ENCODE measurements at places on chromosomes 5 and 9.

- DNase-seq, result no peak
Observed at GRCh38 chr5:145157841-145158240, 677.3 kb downstream of the PRELID2 start.

DNA sequence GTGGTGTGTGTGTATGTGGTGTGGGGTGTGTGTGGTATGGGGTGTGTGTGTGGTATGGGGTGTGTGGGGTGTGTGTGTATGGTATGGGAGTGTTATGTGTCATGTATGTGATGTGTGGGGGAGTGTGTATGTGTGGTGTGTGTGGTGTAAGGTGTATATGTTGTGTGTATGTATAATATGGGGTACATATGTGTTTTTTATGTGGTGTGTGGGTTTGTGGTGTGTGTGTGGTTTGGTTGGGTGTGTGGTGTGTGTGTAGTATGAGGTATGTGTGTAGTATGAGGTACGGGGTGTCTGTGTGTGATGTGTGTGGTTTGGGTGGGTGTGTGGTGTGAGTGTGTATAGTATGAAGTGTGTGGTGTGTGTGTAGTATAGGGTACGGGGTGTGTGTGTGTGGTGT lies 11.4 kb downstream of the ECSCR start:
- DNase-seq, result no peak

DNA sequence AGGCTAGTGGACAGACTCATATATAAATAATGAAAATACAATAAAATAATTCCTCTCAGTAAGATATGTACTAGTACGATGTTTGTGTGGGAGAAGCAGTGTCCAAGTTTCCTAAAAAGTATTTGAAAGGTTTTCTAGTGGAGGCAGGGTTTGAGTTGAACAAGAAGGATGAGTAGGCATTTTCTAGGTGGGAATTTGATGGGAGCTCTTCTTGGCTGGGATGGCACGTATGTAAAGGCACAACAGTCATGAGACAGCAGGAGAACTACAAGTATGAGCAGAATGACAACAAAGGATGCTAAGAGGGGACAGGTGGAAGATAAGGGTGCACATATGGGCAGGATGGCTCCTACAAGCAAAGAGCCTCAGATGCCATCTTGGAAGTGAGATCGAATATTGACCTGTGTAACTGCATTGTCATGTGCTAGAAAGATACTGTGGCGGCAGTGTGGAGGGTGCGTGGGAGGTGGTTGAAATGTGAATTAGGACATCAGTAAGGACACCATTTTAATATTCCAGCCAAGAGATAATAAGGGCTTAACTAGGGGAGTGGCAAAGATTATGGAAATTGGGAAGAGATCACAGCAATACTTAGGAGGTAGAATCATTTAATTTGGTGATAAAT lies 135.8 kb downstream of the RPS23 start:
- no peak for DNase-seq

DNA sequence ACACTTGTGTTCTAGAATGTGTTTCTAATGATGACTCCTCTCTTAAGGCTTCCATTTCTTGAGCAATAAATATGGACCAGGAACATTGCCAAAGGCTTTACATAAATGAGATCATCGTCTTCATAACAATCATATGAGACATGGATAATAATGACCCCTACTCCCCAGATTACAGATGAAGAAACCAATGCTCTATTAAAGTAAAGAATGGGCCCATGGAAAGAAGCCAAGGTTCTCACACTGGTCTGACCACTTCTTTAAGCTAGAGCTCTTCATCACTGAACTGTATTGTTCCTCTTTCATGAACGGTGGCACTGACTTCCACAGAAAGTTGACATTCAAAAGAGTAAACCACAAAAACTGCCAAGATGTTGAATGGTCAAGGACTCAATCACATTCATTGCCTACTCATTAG lies 65.3 kb downstream of the MARCHF3 start:
- no peak for DNase-seq

GRCh38 chr5:118968925-118969375 lies 19.4 kb downstream of the DTWD2 start:
- DNase-seq, result no peak

- no peak for DNase-seq
Observed at GRCh38 chr5:36887532-36887931, 11.0 kb downstream of the NIPBL start.

GRCh38 chr5:29185558-29185957 lies 2007.9 kb upstream of the CDH6 start:
- no peak for DNase-seq

DNA sequence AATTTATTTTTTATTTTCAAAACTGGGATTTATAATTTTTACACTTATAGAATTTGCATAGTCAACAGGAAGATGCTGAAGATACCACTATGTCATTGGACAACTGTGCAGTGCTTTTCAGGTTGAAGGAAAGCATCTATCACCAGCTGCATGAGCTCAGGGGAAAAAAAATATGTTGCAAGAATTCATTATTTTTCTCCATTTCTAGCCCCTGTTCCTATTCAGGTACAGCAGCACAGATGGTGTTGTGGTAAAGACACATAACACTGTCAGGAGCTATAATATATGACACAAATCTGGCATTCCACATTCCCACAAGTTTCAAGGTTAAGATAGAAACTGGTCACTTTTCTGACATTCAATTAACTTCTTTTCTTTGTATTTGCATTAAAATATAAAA lies 1088.6 kb downstream of the MAT2B start:
- no peak for DNase-seq

GRCh38 chr5:110304176-110304575 lies 422.3 kb downstream of the TMEM232 start:
- DNase-seq, result no peak

- no peak for DNase-seq
Observed at GRCh38 chr5:91272858-91273257, 110.3 kb downstream of the ARRDC3 start.

- DNase-seq, result no peak
Observed at GRCh38 chr5:151890299-151890698, 34.4 kb downstream of the GLRA1 start.

GRCh38 chr5:80597500-80597899 lies 27.4 kb upstream of the ANKRD34B start:
- no peak for DNase-seq

- DNase-seq, result no peak
Observed at GRCh38 chr9:100351508-100351907, 1.2 kb downstream of the TEX10 start.

DNA sequence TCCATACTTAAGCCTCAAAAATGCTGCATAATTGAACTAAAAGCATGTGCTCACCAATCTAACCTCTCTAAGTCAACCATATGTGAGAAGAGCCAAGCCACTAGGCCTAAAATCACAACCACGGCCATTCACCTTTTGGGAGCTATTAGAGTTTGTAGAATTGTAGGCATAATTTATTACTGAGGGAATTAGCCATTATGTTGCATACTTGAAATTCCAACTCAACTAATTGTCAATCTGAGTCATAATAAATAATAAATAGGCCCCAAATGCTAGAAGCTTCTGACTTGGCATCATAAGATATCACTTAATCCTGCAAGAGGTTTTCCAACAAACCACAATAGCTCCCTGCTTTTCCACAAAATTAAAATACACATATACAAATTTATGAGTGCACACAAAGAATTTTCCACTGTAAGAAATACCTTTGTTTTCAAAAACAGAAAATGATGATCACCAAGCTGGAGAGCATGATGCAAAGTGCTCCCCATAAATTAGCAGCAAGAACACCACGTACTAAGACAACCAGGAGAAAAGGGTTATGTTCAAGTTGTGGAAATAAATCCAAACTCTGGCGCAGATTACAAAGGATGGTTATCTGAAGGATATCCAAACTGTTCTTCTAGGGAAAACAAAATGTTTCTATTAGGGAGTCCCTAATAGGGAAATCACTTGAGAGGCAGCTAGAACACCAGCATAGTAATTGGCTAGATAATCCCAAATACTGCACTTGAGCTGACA lies 250.0 kb upstream of the SLC30A5 start:
- DNase-seq, result no peak

- no peak for DNase-seq
Observed at GRCh38 chr9:7185612-7186011, 427.8 kb downstream of the KDM4C start.

DNA sequence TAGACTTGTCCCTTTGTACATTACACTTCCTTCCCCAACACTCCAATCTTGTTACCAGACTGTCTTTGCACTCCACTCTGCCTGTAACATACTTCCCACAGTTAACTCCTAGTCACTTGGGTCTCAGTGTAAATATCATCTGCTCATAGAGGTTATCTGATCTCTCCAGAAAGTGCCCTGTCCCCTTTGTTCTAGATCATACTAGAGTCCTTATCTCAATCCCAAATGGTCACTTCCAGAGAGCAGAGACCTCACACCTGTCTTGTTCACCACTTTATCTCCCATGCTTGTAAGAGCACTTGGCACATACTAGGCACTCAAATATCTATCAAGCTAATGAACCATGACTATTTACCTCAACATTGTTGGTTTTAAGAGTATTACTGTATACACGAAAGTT lies 30.4 kb downstream of the SETX start:
- no peak for DNase-seq

GRCh38 chr5:63803165-63803564 lies 159.1 kb downstream of the HTR1A start:
- no peak for DNase-seq

GRCh38 chr5:56457887-56458812 lies 225.0 kb upstream of the ANKRD55 start:
- DNase-seq, result peak; percentile 35

- peak; percentile 85 for DNase-seq
Observed at GRCh38 chr5:179820483-179821297, at the start of gene SQSTM1. Gene SQSTM1 (plus strand): TSS chr5:179820905. CDS start chr5:179820937, 32 bp downstream.

DNA sequence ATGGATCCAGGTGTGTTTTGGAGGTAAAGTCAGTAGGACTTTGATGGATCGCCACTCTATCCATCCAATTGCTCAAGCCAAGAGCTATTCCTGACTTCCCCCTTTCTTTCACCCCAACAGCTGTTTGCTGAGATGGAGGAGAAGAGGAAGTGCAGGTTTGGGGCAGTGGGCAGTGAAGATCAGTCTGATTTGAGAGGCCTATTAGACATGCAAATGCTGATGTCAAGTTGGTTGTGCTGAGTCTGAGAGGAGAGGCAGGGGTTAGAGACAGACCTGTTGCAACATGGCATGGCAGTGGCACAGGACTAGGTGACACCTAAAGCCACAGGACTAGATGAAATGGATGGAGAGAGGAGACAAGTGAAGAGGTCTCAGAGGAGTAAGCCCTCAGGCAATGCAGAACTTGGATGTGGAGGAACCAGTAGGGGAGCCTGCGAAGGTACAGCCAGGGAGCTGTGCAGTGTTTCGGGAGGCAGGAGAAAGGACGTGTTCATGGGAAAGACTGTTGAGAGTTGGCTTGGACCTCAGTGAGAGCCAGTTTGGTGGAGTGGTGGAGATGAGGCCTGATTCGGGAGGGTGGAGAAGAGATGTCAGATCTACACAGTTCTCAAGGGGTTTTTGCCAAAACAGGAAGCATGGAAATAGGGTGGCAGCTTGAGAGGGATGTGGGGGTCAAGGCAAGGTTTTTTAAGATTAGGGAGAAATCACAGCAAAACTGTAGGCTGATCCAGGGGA lies 175.0 kb downstream of the MACROH2A1 start:
- no peak for DNase-seq

DNA sequence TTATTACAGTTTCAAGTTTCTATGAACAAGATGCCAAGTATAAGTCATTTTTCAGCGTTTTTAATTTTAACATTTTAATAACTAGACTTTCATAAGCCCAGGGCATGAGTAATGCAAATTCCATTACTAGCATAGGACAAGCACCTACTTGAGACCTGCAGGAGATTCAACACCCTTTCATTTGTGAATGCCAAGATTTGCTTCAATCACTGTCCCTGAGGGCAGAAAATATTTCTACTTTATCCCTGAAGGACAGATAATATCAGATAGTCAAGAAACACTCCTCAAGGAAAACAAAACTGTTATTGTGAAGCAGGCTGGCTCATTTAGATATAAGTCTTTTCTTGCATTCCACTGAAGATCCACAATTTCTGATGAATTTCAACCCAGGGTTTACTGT lies 27.7 kb upstream of the ZNF622 start:
- no peak for DNase-seq

DNA sequence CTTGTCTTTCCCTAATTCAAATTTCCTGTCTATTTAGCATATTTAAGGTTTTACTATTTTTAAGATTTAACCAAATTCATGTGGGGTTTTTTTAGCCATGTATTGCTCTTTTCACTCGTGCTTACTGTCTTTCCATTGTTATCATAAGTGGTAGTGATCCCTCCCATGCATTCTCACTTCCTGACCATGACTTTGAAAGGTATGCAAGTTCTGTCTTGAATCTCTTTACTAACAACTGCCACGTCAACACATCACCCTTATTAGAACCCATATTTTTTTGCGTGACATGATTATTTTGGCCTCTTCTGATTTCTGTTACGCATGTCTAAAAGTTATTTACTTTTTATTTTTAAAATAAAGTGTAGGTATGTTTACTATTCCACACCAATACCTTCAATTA lies 94.7 kb upstream of the CDH6 start:
- DNase-seq, result no peak

GRCh38 chr9:110911659-110912418 lies 126.4 kb downstream of the LPAR1 start:
- DNase-seq, result no peak

DNA sequence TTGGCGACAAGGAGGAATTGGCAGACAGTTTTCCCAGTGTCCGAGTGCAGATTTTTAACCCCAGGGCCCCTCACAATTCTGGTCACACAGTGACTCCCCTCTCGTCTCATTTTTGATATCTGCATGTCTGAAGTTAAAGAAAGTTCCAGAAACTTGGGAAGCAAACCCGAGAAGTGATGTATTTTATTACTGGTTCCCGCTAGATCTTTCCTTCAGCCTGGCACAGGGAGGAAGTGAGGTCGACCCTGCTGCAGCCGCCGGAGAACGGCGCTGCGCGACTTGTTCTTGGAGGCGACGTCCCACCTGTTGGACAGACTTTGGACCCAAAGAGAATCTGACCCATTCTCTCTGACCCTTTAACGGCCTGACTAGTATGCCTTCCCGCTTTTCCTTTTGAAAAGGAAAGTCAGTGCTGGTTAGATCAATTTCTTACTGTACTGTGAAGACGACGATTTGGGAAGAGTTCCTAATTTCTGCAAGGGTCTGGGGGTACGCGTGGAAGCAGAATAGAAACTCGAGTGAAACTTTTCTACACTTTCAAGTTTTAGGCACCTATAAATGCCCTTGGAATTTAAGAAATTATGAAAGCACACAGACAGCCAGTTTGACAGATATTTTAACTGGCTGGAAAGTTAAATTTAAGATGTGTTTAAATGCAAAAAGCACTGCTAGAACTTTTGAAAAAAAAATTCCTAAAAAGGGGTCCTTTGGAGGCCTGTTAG lies 744 bp downstream of the OTULIN start:
- peak; percentile 55 for DNase-seq
